Vagina (tissue), 2 donors: ENCODE measurements at places on chromosomes 12 and 14.
A peak's percentile ranks its signal among the peaks of the same experiment; 100 is the strongest.

- DNase-seq: no peak
Measured at GRCh38 chr12:66662729-66663128, 16.1 kb downstream of the GRIP1 start.

GRCh38 chr12:67096533-67097318 is 172.4 kb upstream of the CAND1 start:
- DNase-seq: no peak

GRCh38 chr12:92144631-92145480 is 790 bp downstream of the BTG1 start:
- peak; percentile 90 for DNase-seq

DNA sequence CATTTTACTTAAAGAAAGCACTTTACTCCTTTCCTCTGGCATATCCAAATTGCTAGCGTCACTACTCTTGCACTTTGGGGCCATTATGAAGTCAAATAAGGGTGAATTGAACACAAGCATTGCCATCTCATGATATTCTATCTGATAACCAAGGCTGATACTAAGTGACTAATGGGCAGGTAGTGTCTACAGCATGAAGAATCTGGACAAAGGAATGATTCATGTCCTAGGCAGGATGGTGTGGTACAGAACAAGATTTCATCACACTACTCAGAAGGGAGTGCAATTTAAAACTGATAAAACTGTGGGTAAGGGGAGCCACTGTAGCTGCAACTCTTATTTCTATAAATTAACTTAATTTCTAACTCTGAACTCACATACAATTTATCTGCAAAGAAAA is 7.7 kb upstream of the SLC6A15 start:
- no peak for DNase-seq

GRCh38 chr12:131242741-131243496 is 289.2 kb downstream of the ADGRD1 start:
- DNase-seq: no peak

GRCh38 chr12:51950682-51951198 is 759 bp upstream of the ACVR1B start:
- DNase-seq: no peak

GRCh38 chr12:67853204-67853603 is 136.0 kb upstream of the IFNG-AS1 start:
- no peak for DNase-seq

- no peak for DNase-seq
Measured at GRCh38 chr12:69509904-69510827, 40.0 kb downstream of the FRS2 start.

DNA sequence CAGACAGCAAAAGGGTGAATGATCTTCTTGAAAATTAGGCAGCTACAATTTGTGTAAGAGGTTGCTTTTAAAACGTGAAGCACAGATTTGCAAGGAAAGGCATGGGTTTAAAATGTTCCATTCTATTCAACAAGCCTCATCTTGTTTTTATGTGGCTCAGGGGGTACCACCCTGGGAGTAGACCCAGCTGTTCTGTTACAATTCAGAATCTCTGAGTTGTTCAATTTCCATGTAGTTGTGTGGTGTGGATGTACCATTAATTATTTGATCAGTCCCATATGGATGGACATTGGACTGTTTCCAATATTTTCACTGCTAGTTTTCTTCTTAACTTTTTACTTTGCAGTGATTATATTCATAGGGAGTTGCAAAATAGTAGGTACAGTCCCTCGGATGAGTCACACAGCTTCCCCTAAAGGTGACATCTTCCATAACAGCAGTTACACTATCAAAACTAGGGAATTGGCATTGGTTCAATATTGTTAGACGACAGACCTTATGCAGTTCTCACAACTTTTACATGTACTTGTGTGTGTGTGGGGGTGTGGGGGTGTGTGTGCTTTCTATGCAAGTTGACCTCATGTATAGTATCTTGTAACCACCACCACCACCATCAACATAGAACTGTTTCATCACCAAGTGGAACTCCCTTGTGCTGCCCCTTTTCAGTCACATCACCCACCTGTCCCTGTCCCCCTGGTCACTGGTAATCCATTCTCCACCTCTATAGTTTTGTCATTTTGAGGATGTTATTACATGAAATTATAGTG is 59.0 kb upstream of the CAPRIN2 start:
- DNase-seq: no peak
